Stimulated activated CD8-positive, alpha-beta memory T cell treated with anti-CD3 and anti-CD28 coated beads, Interleukin-7, amount 100 ng/mL, for 24 hours (primary cell): ENCODE measurements at places on chromosomes 6 and 20.

- no peak for DNase-seq
These were observed 59.9 kb upstream of the BHLHE23 start for GRCh38 chr20:63066506-63067265.

DNA sequence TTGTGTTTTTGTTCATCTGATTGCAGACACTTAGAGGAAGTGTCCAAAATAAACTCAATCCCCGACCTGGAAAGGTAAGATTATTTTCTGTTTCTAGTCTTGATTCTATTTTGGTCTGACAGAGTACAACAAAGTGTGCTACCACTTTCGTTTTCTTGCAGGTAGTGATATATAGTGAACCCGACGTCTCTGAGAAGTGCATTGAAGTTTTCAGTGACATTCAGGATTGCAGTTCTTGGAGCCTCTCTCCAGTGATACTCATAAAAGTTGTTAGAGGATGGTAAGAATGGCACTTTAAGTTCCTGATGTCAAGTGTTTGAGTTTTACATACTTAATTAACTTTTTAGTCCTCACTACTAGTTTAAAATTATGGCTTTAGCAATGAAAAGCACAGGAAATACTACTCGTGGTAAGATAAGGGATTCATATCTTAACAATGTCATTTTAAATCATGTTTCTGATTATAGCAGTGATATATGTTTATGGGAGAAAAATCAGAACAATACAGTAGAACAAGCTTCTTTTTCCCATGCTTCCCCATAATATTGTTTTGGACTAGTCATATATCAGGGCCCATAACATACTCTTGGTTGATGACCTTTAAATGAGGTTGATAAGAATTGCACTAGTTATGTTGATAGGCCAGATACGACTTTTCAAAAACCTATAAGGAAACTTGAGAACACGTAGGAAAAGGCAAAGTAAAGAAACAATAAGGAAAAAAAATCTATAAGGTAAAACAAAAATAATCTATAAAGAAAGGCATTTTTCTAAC lies 104.0 kb downstream of the RTN4IP1 start:
- DNase-seq = no peak

GRCh38 chr20:48492715-48493070 lies 335.1 kb downstream of the PREX1 start:
- no peak for DNase-seq

- DNase-seq = no peak
These were observed 4.5 kb downstream of the LPIN3 start for GRCh38 chr20:41344938-41345728.

DNA sequence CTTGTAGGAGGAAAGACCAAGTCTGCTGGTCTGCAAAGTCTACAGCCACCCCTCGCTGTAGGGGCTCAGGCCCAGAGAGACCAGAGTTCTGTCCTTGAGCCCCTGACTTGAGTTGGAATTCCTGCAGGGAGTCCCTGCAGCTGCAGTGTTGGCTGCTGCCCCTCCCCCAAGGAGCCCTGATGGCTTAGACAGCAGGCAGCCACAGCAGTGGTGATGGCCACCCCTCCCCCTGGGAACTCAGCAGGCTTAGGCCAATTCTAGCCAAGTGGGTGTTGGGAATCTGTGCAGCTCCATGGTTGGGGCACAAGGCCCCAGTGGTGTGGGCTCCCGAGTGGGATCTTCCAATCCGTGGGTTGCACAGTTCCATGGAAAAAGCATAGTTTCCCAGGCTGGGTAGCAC lies 345.4 kb downstream of the CD109 start:
- no peak for DNase-seq

DNA sequence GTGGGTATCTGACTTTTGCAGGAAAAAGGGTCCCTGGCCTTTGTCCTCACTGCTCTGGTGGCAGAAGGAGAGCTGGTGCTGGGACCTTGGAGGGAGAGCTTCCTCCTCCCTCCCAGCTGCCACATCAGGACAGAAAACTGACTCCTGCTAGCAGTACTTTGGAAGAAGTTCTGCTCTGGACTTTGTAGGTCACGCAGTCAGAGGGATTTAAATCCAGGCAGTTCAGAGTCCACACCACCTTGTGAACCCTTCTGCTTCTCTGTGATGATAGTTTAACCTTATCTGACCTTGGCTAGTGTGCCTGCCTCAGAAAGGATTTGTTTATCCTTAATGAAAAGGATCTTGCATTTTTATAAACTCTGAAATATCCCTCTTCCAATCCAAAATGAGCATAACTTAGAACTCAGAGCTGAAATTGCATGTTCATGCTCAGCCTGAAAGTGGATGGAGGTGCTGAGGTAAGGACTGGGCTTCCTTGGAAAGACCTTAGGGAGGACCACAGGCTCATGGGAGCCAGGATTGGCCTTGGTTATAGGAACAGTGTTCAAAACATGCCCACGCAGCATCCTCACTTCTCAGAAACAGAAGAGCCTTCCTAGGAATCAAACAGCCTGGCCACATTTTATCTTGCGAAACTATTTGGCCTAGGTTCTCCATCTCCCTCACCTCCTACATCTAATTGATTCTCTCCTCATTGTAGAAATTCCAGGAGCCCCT lies 123.9 kb upstream of the SASH1 start:
- DNase-seq = no peak

GRCh38 chr6:39920157-39920556 lies 14.1 kb downstream of the MOCS1 start:
- DNase-seq = no peak

GRCh38 chr20:58308290-58308679 lies 1.2 kb upstream of the RAB22A start:
- DNase-seq = no peak

DNA sequence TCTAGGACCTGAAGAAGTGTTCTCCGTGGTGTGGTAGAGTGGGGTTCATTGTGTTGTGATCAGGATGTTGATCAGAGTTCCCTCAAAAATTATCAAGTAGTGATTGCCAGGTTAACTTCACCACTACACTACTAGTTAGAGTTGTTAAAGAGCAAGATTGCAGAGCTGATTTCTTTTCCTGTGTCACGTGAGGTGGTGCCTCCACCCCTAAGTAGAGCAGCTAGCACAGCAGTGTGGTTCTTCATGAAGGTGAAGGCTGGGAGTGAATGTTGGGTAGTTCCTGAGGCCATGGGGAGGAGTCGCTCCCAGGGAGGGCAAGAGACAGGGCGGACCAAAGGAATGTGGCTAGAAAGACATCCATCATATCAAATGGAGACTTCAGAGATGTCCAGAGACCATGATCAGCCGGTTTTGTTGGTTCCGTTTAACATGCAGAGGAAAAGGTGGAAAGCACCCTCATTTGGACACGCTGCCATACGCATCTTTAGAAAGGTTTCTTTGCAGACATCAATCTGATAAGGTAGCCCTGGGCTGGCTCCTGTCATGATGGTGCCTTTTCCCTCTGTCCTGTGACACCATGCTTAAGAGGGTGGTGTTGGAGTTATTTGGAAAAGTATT lies 79.2 kb upstream of the IYD start:
- no peak for DNase-seq

- DNase-seq = no peak
These were observed 6.5 kb upstream of the RBBP8NL start for GRCh38 chr20:62433658-62434497.

DNA sequence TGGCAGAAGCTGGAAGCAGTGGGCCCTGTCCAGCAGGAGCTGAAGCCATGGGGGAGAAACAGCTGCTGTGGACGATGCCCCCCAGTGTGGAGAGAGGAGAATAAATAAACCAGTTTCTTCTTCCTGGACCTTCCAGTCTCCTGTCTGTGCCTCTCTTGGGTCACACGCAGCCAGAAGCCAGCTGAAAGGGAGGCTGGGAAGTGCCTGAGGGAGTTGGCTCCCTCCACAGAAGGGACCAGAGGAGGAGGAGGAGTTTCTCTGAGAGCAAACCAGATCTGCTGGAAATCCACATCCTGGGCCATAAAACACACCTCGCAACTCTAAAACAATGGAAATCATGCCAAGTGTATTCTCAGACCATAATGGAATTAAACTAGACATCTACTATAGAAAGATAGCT lies 577.0 kb downstream of the CDH26 start:
- no peak for DNase-seq

DNA sequence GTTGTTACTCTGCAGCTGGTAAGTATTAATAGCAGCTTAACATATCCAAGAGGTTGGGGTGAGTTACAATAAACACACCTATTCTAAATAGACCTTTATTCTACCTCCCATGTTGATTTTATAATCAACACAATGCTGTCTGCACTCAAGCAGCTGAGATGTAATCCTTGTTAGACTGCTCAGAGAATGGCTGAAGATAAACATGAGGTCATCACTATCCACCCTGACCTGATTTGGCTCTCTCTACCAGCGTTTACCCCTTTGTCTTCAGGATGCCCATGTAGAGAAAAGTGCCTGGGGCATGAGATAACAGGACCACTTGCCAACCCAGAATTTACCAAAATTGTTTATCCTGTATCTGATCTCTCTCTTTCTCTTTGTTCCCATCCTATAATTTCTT lies 220.7 kb upstream of the DEFB112 start:
- DNase-seq = no peak
